NCI-H226 (cell line): ENCODE measurements at places on chromosomes 2 and 18.

DNA sequence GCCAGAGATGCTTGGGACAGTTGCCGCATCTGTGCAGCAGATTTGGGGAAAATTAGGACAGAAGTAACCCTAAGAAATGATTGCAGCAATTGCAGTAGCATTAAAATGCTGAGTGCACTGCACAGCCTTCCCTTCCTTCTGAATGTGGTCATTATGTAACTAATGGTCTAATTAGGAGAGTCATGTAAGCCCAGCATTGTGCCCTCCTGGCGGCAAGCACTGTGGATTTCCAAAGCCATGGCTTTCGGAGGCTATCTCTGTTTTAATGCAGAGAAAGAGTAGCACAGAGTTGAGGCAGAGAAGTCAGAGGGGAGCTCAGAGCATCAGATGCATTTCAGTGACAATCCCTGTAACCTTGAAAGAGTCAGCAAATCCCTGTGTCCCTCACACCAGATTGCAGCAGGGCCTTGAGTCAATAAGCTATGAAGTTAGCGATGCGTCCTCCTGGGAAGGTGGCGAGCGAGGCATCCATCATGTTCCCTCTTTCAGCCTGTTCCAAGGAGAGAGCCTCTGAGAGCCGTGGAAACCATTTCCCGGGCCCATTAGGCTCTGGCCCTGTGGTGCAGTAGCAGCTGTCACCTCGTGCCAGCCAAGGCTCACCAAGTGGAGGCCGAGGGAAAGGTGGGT is 307.2 kb downstream of the FBXO15 start:
- no peak for DNase-seq

DNA sequence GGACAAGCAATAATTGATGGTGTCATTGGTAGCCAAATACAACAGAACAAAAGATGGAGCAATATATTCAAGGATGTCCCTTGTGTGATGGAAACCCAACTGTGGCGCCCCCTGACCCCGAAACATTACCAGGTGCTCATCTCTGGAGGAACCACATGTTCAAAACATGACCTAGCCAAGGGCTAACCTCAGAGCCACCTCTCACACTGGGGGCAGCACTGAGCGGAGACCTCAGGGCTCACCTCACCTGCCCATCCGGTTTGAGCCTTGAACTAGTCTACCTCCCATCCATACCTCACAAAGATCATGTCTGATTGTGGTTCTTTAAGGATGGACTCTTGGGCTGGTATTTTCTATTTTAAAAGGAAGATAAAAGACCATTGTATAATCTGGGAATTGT is 314.4 kb upstream of the CDH7 start:
- no peak for DNase-seq

- no peak for DNase-seq
These were observed 80.5 kb upstream of the CPO start for GRCh38 chr2:206858687-206859329.

DNA sequence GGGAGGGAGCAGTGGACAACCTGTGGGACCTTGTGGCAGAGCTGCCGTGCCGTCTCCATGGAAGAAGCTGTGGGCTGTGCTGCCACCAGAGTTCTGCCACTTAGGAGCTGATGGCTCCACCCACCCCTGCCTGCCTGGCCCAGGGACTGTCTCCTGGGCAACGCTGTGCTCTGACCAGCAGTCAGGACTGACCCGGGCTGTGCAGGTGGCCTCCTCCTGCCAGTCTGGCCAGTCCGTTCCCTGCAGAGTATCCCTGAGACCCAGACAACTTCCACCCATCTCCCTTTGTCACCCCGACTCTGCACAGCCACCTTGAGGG is 12.8 kb downstream of the ASIC4 start:
- no peak for DNase-seq

DNA sequence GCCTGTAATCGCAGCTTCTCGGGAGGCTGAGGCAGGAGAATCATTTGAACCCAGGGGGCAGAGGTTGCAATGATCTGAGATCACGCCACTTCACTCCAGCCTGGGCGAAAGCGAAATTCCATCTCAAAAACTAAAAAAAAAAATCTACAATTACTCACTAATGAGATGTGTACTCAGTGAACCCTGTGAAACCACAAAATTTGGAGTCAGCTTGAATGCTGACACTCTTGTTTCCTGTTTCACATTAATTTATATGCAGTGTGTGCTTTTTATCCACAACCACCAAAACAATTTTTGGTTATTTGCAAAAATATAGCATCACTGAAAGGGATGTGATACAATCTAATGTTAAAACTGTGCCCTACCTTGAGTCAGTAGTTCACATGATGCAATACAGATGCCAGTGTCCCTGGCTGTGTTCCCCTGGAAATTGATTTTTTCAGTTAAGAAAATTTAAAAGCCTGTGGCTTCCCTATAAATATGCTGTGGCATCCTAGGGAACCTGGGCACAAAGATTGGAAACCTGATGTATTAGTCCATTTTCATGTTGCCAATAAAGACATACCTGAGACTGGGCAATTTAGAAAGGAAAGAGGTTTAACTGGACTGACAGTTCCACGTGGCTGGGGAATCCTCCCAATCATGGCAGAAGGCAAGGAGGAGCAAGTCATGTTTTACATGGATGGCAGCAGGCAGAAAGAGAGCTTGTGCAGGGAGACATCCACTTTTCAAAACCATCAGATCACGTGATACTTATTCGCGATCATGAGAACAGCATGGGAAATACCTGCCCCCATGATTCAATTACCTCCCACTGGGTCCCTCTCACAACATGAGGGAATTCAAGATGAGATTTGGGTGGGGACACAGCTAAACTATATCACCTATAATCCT is 337.5 kb upstream of the NT5C1B start:
- no peak for DNase-seq

DNA sequence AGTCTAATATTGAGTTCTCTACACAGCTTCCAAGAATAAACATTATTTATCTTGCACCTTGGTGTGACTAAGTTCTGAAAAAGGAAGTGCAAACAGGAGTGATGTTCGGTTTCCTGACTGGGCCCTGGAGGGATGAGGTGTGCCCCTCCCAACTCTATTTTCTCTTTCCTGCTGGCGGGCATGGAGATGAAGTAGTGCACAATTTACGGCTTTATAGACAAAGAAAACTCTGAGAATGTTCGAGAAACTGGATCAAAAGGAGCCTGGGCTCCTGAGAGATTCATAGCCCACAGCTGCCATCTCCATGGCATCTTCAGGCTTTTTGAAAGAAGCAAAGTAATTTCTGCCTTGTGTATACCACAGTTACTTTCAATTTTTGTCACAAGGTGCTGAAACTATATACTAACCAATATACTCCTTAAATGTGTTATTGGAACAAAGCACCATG is 22.3 kb downstream of the LRATD1 start:
- DNase-seq, result no peak

DNA sequence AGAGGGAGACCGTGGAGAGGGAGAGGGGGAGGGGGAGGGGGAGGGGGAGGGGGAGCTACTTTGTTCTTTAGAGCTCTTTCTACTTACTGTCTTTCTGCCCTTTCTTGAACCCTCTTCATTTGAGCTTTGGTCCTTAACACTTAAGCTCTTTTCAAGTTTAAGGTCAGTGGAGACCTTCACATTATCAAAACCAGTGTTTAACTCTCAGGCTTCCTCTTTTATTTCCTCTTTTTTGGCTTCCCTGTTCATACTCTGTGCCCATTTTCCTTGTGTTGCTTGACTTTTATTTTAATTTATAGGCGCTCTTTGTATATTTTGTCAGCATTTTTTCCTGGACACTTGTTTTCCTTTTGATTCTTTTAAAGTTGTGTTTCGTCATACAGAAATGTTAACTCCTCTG is 37.1 kb downstream of the ACSL3 start:
- no peak for DNase-seq
